ENCODE measurements at places on chromosomes 7 and 10. TPM values are rescaled to one million over a fixed set of nuclear protein-coding genes. Genes with fewer than 3 reads are reported as not detected.

The CFAP69 gene
- 8.0 TPM for total RNA-seq

GRCh38 chr7:84847790-84848189 lies 339.1 kb downstream of the SEMA3D start:
- no peak for DNase-seq

DNA sequence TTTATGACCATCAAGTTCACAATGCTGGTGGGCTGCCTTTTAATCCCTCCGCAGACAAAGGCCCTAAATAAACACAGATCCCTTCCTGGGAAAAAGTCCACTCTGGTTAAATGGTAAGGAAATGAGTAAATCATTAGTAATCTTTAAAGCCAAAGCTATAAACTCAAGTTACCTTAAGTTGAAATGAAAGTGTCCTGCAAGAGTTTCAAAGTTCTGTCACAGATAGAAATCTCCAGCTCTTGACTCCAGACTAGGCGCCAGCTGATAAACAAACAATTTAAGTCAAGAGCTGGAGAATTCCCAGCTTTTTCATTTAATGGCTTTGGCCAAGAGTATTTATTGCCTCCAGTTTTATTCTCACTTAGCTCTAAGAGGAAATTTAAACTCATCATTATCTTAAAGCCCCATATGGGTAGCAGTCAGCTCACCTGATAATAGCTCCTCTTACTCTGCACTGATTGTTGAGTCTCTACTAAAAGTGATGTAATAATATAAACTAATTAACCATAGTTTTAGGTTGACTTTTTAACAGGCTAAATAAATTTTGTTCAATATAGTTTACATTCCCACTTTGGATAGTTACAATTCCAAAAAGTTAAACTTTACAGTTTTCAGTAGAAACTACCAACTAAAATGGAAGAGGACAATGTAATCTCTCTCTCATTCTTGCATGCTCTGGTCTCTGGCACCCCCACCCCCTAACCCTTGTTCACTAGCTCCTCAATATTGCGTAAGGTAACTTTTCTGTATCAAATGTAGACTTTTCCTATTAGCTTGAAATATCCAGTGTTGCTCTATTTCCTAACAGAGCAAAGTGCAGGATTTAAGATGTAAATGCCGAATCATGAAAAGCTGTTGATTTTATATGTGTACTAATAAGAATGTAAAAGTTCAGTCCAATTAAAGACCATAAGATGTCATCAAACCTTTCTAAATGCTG lies 56.1 kb downstream of the HIBADH start:
- no peak for DNase-seq

GRCh38 chr10:129727495-129727894 lies 236.6 kb downstream of the EBF3 start:
- no peak for DNase-seq

The AKR1D1 gene
- not detected for total RNA-seq

The SEMA3C gene
- 212 TPM for total RNA-seq

The CHAT gene
- not detected for total RNA-seq

The MPP7 gene
- 14.0 TPM for total RNA-seq

DNA sequence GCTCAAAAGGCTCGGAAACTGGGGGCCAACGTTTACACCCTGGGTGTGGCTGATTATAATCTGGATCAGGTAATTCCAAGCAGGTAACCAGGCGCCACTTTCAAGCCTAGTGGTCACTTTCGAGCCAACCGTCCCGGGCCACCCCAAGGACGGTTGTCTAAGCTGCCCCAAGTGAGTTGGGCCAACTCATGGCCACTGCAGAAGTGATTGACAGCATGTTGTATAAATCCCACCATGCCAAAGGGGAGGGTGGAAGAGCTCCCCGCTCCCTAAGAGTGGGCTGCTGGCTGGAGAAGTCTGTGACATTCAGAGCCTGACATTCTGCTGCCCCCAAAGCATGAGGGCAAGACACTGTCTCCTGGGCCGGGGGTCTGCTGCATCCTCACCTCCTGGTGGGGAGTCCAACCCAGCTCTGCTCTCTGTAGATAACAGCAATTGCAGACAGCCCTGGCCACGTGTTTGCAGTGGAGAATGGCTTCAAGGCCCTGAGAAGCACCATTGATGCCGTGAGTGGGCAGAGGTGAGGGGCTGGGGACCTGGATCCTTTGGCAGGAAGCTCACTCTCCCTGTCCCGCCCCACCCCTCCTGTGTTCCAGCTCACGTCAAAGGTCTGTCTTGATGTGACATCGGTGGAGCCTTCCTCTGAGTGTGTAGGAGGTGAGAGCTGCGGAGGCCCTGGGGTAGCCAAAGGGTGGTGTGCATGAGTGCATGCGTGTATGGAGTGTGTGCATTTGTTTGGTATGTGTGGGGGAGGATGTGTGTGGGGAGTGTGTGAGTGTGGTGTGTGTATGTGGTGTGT lies 10.8 kb downstream of the ANTXRL start:
- no peak for DNase-seq

- DNase-seq: no peak
These were observed 8.4 kb upstream of the PGAM2 start for GRCh38 chr7:44073664-44074348.

GRCh38 chr10:13631594-13631993 lies 44.8 kb downstream of the PRPF18 start:
- DNase-seq: no peak

GRCh38 chr10:63718421-63718820 lies 197.2 kb downstream of the REEP3 start:
- peak; percentile 90 for DNase-seq

The GPER1 gene
- 6.7 TPM for total RNA-seq

The ZNF511 gene
- 27.6 TPM for total RNA-seq

DNA sequence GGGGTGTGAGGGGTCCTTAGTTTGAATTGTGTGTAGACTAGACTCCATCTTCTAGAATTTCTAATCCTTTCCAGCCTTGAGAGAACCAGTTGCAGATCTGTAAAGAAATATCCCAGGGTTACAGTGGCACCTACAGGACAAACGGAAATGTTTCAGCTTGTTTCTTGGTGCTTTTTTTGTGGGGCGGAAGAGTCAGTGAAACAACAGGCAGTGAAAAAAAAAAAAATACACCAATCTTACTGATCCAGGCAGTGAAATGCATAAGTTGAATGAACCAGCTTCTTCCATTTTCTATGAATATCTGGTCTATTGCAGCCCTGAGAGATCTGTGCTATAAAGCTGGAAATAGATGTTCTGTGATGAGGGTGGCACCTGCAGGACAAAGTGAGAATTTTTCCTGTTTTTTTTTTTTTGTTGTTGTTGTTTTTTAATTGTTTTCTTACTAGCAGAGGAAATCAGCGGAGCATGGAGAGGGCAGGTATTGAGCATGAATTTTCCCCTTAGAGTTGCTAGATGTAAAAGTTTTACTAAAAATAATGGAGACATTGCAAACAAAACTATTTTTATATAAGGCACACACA lies 81.9 kb upstream of the DYNC1I1 start:
- DNase-seq: peak; percentile 82

GRCh38 chr7:159078911-159079270 lies 65.8 kb downstream of the VIPR2 start:
- DNase-seq: no peak

- DNase-seq: peak; percentile 61
These were observed 59.8 kb downstream of the GRID1 start for GRCh38 chr10:86306628-86307278.

The GOLGA7B gene
- 0.10 TPM for total RNA-seq

DNA sequence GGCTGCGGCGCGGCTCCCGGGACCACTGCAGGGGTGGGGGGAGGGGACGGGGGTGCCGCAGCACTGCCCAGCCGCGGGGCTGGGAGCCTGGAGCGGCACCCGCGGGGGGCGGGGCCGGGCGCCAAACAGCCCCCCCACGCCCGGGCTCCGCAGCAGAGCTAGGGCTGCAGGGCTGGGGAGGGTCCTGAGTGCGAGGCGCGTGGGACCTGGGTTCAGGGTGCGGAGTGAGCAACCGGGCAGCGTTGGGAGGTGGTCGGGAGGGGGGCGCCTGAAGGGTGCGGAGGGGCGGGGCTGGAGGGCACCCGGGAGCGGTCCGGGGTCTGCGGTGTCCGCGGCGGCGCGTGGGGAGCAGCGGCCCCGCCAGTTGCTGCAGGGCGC lies 528 bp downstream of the CAMK2G start:
- DNase-seq: no peak

The CRHR2 gene
- 0.51 TPM for total RNA-seq

- DNase-seq: no peak
These were observed 182.6 kb upstream of the TMEM106B start for GRCh38 chr7:12028508-12028907.

GRCh38 chr10:13732465-13732881 lies 145.7 kb downstream of the PRPF18 start:
- DNase-seq: no peak

DNA sequence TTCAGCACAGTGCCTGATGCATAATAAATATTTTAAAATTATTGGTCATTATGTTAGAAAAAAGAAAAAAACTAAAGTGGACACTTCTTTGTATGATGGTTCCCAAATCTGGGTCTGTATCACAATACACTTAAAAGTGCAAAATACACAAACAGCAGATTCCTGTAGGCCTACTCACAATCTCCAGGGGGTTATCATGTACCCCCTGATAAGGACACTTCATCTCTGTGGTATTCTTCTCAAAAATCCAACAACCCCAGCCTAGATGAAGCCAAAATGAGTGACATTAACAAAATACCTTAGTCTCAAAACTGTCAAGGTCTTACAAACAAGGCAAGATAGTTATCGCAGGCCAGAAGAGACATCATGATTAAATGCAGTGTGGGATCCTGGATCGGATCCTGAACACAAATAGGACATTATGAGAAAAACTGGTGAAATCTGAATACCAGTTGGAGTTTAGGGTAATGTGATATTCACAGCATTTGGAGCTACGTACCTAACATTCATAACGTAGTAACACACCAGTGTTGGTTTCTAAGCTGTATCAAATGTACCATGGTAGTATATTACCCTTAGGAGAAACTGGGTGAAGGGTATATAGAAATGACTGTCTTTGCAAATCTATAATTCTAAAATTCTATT lies 45.2 kb downstream of the NSUN6 start:
- no peak for DNase-seq

- DNase-seq: no peak
These were observed 8.3 kb downstream of the XPNPEP1 start for GRCh38 chr10:109914966-109915365.

GRCh38 chr7:118325450-118325808 lies 100.9 kb downstream of the ANKRD7 start:
- no peak for DNase-seq

DNA sequence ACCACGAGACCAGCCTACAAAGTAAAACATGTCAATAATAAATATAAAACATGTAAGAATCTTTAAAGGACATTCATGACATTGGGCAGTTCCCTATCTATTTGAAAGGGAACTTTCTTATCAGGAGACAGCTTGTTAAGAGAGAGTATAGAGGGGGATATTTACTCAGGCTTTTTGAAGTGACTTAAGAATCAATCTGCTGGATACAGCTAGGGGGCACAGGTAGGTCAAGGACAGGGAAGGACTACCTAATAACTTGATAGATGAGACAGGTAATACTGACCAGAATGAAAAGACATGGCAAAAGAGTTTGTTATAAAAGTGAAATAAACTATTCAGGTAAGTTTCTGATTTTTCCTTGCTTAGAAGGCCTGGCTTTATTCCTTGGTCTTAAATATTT lies 21.8 kb upstream of the LRRD1 start:
- no peak for DNase-seq

The PPP1R9A gene
- 156 TPM for total RNA-seq

DNA sequence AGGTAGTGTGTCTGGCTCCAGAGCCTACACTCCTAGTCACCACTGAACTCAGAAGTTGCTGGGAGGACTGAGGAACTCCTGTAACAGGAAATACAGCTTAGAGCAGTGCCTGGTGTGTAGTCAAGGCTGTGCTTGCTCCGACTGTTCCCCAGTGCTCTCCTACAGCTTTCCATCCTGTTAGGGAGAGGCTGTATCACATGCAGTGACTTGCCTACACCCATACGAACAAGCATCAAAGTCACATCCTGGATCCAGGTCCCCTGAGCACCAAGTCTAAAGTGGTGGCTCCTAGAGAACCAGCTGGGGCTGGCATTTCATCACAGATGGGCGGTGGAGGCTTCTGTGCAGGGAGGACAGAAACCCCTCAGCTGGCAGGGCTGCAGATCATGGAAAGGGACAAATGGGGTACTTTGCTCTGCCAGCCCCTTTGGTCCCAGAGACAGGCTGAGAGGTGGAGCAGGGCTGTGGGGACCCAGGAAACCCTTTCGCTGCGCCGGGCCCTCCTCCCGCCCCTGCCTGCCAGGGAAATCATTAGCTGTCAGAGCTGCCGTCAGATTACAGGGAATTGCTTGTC lies 7.7 kb downstream of the ASB10 start:
- DNase-seq: no peak

The CDC14C gene
- not detected for total RNA-seq

GRCh38 chr7:19397911-19398310 lies 252.7 kb upstream of the FERD3L start:
- DNase-seq: no peak

The RBM28 gene
- total RNA-seq: 28.1 TPM

GRCh38 chr10:14539176-14539575 lies 208.5 kb upstream of the FRMD4A start:
- DNase-seq: no peak

The KIAA1549 gene
- total RNA-seq: 5.8 TPM

- peak; percentile 90 for DNase-seq
These were observed 257.1 kb downstream of the GLI3 start for GRCh38 chr7:41979834-41980307.

The TAS2R60 gene
- total RNA-seq: not detected

GRCh38 chr10:131446171-131446570 lies 134.7 kb upstream of the TCERG1L start:
- no peak for DNase-seq

The MUC12 gene
- total RNA-seq: not detected

- DNase-seq: peak; percentile 29
These were observed 1071.5 kb upstream of the C7orf33 start for GRCh38 chr7:147519062-147519461.

DNA sequence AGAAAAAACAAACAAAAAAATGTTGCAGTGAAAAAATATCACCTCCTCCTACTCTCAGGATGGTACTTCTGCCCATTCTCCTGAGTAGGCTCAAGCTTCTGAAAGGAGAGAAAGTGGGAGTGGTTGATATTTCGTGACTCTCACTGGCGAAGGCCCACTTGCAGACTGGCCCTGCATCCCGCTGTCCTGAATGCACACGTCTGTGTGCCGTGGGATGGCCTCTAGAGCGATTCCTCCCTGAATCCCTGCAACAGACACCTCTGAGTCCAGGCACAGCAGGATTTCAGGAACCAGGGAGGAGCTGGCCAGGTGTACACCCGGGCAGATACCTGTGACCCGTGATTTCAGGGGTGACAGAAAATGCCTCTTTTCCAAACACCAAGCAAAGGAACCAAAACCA lies 319.2 kb downstream of the DPP6 start:
- no peak for DNase-seq

The OR2A5 gene
- total RNA-seq: not detected

- DNase-seq: no peak
These were observed 138.1 kb downstream of the ARHGAP22 start for GRCh38 chr10:48466611-48467240.

- no peak for DNase-seq
These were observed 25.1 kb downstream of the SBDS start for GRCh38 chr7:66970310-66970709.

GRCh38 chr10:110802090-110802489 lies 69.6 kb upstream of the PDCD4 start:
- DNase-seq: peak; percentile 67

The HEPACAM2 gene
- 0.21 TPM for total RNA-seq

The ZFAND4 gene
- 17.2 TPM for total RNA-seq
